Stimulated activated CD8-positive, alpha-beta memory T cell treated with anti-CD3 and anti-CD28 coated beads, Interleukin-2, amount 100 ng/mL, for 48 hours (primary cell): ENCODE measurements at places on chromosomes 2 and 18.
A peak's percentile ranks its signal among the peaks of the same experiment; 100 is the strongest.

DNA sequence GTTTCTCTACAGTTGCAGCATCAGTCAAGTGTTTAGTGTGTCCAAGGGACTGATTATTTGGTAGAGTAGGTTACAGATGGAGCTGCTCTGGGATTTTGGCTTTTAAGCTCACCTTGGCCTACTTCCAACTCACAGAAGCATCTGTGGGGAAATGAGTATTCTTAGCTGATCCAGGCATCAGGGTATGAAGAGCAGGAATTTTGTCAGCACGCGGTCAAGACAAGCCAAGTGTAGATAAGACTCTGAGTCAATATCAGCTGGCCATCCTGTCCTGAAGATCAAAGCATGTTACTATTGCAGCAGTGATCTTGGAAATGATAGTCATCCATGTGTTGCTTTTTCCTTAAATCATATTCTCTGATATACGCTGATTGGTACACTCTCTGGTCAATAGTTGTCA, 24.4 kb downstream of the SERPINB4 start:
- DNase-seq, result no peak

GRCh38 chr2:98731041-98731893, at the start of gene MGAT4A:
MGAT4A (minus strand) TSS chr2:98731132; CDS start chr2:98726332, 4,800 bp downstream.
- peak; percentile 68 for DNase-seq

- DNase-seq, result no peak
These were observed 7.8 kb downstream of the CCNT2 start for GRCh38 chr2:134926231-134926931.

DNA sequence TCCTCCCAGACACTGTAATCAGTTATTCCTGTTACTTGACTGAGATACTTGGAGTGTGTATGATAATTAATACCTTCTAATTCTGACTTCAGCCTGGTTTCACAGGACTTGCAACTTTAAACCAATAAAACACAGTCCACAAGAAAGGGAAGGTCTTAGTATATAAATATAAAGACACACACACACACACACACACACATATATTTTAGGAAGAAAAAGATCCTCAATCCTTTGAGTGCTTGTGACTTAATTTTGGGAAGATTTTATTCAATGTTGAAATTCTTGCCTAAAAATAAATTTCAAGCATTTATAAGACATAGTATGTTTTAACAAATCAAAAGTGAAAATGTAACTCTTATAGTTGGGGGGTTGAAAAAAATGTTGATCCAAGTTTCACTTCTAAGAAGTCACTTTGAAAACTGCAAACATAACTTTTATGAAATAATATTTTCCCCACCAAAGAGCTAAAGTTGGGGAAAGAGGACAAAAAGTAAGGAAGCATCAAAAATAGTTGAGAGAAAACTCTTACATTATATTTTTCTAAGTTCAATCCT, 824 bp upstream of the VPS54 start:
- no peak for DNase-seq

DNA sequence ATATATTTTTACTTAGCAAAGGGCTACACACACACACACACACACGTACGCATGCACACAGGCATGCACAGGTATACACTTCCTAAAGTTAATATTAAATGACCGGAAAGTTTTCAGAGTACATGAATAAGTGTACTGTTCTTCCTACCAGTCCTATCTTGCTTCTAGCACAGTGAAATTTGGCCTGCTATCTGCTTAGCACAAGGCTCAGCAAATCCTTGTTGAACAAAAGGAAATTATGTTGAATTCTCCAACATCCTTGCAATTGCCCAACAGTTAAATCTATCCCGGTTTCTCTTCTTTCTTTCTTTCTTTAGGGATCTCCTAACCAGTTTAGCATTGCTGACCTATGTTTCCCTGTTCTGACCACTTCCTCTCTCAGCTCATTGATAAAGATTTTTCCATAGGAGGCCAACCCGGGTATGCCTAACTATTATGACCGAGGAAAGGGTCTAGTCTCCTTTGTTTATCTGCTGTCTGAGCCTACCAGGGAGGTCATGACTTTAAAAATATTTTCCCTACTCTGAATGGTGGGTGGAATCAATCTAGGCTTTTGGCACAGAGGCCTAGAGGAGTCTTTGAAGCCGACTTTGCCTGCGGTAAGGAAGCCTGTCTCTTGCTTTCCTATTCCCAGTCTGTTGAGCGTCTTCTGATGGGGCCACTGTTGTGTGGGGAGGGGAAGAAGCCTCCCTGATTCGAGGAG, 400.7 kb downstream of the HRH4 start:
- no peak for DNase-seq

GRCh38 chr2:19838616-19839015, 63.2 kb downstream of the TTC32 start:
- DNase-seq, result no peak

GRCh38 chr2:134443814-134444480, 190.1 kb downstream of the MGAT5 start:
- DNase-seq, result no peak
